ENCODE measurements at places on chromosomes 7 and 10. TPM values are rescaled to one million over a fixed set of nuclear protein-coding genes. Genes with fewer than 3 reads are reported as not detected.

The VAX1 gene
- not detected for total RNA-seq

The TLX1 gene
- total RNA-seq, result not detected

The CPN1 gene
- not detected for total RNA-seq

The DYDC2 gene
- not detected for total RNA-seq

The AKR1B1 gene
- total RNA-seq, result 162 TPM

The HOXA7 gene
- total RNA-seq, result 1.2 TPM

The WDFY4 gene
- total RNA-seq, result 80.0 TPM

Measured in OCI-LY7 (cell line).